Fibroblast of skin of back (primary cell): ENCODE measurements at places on chromosomes 3 and 15.
A peak's percentile ranks its signal among the peaks of the same experiment; 100 is the strongest.

DNA sequence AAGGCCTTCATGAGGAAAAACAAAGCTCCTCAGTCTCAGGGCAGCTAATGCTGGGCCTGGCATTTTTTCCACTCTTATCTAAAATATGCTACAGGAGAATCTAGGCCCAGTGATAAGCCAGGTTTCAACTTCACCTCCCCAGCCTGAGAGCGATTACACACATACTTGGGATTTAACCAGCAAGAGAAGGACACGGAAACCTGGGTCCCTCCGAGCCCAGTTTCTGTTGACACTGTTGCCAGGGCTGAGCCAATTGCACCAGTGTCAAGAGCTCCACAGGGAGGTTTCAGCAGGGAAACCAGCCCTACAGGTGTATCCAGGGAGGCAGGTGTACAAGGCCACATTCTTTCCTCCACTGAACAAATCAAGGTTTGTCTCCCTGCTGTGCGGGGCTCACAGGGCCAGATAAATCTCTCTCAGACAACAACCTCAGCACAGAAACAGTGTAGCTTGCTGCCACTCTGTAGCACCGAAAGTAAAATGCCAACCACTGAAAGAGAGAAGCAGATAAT lies 85.4 kb downstream of the MAGI1 start:
- DNase-seq, result no peak

GRCh38 chr15:29470794-29471193 lies 201.2 kb upstream of the NSMCE3 start:
- DNase-seq, result no peak

- DNase-seq, result no peak
Observed at GRCh38 chr15:100017140-100017539, 283.9 kb upstream of the LYSMD4 start.

GRCh38 chr3:193874512-193874911 lies 261.4 kb upstream of the HES1 start:
- DNase-seq, result no peak

GRCh38 chr3:50322386-50323091 lies at the start of gene HYAL2:
Gene HYAL2 (minus strand): TSS chr3:50322745. CDS start chr3:50320489, 2,256 bp downstream.
- no peak for DNase-seq

- DNase-seq, result peak; percentile 85
Observed at GRCh38 chr15:40338041-40338657, 2.6 kb downstream of the CCDC9B start.

DNA sequence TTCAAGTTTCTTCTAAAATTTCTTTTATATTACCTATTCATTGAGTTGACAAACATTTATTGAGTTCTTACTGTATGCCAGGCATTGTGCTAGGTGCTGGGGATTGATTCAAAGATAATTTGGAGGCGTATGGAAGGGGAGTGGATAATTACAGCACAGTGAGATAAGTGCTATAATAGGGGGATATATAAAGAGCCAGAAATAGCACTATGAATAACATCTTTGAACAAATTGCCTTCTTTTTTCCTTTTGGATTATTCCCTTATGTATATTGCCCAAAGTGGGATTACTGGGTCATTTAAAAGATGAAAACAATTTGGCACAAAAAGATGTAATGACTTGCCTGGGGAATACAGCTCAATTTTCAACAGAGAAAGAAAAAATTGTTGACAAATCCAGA lies 64.6 kb downstream of the LPP start:
- no peak for DNase-seq

GRCh38 chr3:48273594-48274211 lies 32.8 kb downstream of the ZNF589 start:
- DNase-seq, result peak; percentile 60

GRCh38 chr3:190552969-190553759 lies 39.3 kb downstream of the IL1RAP start:
- no peak for DNase-seq
